AML-193 (cell line): ENCODE measurements at places on chromosomes 3 and 15.

DNA sequence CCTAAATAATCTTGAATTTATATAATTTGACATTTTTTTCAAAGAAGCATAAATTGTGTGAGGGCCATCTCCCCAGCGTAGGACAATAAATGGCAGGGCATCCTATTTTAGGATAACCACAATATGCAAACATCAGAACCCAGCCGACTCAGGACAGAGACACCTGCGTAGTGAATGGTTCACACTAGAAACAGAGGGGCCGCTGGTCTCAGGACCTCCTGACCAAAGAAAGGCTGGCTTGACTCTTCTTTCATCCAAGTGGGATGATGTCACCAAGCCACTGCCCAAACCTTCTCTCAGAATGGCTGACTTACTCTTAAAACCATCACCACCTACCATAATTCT lies 162.1 kb downstream of the FOXP1 start:
- DNase-seq, result no peak

GRCh38 chr3:134084242-134084950 lies 54.7 kb upstream of the SLCO2A1 start:
- DNase-seq, result no peak

GRCh38 chr3:115660646-115661337 lies 37.5 kb downstream of the GAP43 start:
- no peak for DNase-seq

DNA sequence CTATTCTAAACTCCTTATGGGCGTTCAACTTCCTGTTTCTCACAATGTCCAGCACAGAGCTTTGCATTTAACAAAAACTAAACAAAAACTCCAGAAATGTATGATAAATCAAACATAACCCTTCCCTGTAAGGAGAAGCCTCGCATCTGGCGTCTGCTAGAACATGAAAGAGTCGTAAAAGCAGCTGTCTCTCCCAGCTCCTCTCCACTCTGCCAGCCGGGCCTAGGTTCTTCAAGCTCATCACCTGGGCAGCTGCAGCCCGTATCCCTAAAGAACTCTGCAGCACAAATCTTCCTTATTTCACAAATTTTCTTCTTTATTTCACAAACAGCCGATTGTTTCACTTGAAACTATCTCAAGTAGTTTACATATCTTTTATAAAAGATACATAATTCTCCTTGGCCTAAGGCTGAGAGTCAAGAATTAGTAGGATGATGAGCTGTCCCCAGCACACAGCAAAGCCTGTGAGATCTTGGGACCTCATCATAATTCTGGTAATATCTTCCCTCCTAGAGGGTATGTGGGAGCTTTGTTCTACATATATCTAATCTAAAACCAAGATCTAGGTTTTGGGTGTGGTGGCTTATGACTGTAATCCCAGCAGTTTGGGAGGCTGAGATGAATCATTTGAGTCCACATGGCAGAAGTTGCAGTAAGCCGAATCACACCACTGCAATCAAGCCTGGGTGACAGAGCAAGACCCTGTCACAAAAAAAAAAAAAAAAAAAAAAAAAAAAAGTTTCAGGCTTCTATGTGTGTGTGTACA lies 35.3 kb downstream of the ANXA2 start:
- no peak for DNase-seq
